ENCODE measurements at places on chromosomes 7 and 10. TPM values are rescaled to one million over a fixed set of nuclear protein-coding genes. Genes with fewer than 3 reads are reported as not detected.

RAPGEF5 gene
- total RNA-seq, result 0.18 TPM

TAS2R60 gene
- total RNA-seq, result not detected

UNCX gene
- not detected for total RNA-seq

AKR1C3 gene
- total RNA-seq, result 1,175 TPM

NRBF2 gene
- total RNA-seq, result 18.9 TPM

NUTM2B gene
- 0.55 TPM for total RNA-seq

ZNF467 gene
- total RNA-seq, result 1.4 TPM

NRF1 gene
- total RNA-seq, result 9.5 TPM

OR2A1 gene
- total RNA-seq, result not detected

OR13A1 gene
- total RNA-seq, result not detected

WBP1L gene
- total RNA-seq, result 28.7 TPM

EGR2 gene
- 0.26 TPM for total RNA-seq

ZPBP gene
- not detected for total RNA-seq

AOAH gene
- total RNA-seq, result not detected

DUS4L gene
- 10.4 TPM for total RNA-seq

NAT16 gene
- 0.29 TPM for total RNA-seq

LRRC18 gene
- not detected for total RNA-seq

LEP gene
- not detected for total RNA-seq

KCNK18 gene
- not detected for total RNA-seq

ABCB4 gene
- not detected for total RNA-seq

UPK3B gene
- 18.7 TPM for total RNA-seq

DOCK4 gene
- 4.0 TPM for total RNA-seq

AGK gene
- total RNA-seq, result 28.9 TPM

EZH2 gene
- 24.0 TPM for total RNA-seq

FIGNL1 gene
- 12.1 TPM for total RNA-seq

EXOSC1 gene
- 46.9 TPM for total RNA-seq

Measured in A549 treated with ZK216348 at 1 μM for 4 hours (cell line).